Common myeloid progenitor, CD34-positive (primary cell): ENCODE measurements at places on chromosomes 5 and 9.

- no peak for DNase-seq
Measured at GRCh38 chr9:88777498-88778312, 213.6 kb upstream of the S1PR3 start.

GRCh38 chr5:56168066-56168478 lies 65.1 kb downstream of the ANKRD55 start:
- no peak for DNase-seq

DNA sequence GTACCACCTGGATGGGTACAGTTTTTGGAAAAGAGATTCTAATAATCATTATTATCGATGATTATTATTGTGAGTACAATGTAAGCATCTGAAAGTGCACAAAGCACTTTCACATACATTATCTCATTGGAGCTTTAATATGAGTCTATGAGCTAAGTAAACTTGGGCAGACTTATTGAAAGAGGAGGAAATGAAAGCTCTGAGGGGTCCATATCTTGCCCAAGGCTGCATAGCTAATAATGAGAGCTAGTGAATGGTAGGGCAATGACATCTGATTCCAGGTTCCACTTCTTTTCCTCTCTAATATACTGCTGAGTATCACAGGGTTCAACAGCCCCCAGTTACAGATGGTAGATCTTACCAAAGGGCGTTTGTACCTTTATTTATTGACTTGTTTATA lies 26.1 kb downstream of the TIMD4 start:
- DNase-seq: no peak

- no peak for DNase-seq
Measured at GRCh38 chr5:34002629-34003328, 5.1 kb downstream of the AMACR start.

- DNase-seq: no peak
Measured at GRCh38 chr9:120413121-120414048, 166.6 kb downstream of the CDK5RAP2 start.

- DNase-seq: no peak
Measured at GRCh38 chr9:84297162-84297821, 43.3 kb downstream of the SLC28A3 start.

DNA sequence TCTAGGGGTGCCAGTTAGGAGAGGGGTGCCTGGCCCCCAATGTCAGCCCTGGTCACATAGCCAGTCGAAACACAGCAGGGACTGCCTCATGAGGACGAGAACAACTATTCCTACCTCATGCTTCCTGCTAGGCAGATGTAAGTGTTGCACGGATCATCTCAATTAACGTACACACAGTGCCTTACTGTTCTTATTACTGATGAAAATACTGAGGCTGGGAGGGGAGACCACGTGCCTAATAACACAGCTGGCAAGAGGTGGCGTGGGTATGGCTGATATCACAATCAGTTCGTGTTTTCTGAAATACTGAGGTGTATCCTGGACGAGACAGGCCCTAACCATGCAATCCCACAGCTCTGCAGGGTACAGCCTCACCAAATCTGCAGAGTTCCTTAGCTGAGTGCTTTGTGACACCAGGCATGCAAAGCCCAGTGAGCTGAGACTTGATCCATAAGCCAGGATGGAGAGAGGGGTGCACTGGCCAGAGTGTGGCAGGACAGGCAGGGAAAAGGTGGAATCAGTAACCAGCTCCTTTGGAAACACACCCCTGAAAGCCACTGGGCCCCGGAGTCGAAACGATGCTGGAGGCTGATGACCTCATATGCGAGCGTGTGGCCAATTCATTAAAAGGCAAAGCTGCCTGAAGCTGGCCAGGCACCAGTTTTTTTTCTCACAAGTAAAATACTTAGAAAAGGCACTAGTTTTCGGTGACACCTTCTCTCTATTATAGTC lies 63.9 kb downstream of the PRRT1B start:
- no peak for DNase-seq

DNA sequence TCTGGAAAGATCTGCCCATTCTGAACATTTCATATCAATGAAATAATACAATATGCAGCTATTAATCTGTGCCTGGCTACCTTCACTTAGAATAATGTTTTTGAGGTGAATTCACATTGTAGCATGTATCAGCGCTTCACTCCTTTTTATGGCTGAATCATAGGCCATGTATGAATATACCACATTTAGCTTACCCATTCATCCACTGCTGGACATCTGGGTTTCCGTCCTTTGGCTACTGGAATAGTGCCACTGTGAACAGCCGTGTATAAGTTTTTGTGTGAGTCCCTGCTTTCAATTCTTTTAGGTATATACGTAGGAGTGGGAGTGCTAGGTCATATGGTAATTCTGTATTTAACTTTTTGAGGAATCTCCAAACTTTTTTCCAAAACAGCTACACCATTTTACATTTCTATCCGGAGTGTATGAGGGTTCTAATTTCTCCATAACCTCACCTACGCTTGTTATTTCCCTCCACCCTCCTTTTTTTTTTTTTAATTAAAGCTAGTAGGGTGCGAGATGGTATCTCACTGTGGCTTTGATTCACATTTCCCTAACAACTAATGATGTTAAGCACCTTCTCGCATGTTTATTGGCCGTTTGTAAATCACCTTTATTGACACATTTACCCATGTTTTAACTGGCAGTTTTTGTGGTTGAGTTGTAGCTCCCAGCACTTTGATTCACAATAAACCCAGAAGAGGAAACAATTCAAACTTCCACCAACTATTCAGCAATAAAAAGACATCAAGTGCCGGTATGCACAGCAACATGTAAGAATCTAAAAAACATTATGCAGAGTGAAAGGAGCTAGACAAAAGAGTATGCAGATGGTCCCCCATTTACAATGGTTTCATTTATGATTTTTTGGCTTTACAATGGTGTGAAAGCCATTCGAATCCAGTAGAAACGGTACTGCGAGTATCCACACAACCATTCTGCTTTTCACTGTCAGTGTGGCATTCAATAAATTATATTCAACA lies 8.1 kb downstream of the SEMA4D start:
- no peak for DNase-seq

- peak; percentile 78 for DNase-seq
Measured at GRCh38 chr5:176611435-176611834, 1.5 kb upstream of the GPRIN1 start.

DNA sequence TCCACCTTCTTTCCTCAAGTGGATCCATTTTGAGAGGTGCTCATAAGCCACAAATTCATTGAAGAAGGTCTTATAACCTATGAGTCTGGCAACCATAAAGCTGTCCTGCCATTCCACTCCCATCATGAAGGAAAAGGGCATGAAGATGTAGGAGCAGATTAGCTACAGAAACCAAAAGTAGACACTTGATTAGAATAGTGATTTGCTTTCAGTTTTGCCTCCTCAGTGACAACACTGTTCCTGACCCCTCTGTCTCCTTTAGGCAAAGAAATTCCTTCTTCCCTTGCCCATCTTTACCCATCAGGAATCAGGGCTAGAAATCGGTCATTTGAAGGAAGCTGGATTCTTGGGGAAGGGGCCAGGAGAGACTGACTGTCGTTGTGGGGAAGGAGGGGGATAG lies 55.2 kb downstream of the SLC28A3 start:
- no peak for DNase-seq

GRCh38 chr5:117072439-117072838 lies 497.8 kb upstream of the SEMA6A start:
- no peak for DNase-seq

DNA sequence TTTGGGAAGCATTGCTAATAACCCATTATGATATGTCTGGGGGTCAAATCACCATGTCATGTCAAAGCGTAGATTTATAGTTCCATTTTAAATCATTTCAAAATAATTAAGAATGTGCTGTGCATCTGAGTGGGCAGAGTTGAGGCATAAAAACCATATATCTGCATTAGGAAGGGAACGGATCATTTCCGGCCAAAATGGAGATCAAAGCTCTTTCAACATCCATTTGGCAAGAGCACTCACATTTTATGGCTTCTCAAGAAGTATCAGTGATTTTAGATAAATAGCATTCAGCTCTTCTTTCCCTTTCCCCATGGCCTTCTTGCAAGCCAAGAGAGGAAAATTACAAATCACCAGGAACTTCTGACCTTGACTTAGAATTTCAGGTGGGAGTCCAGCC lies 89.9 kb downstream of the HSPA4 start:
- DNase-seq: no peak

GRCh38 chr5:67414712-67415111 lies 218.1 kb upstream of the CD180 start:
- no peak for DNase-seq

- no peak for DNase-seq
Measured at GRCh38 chr5:138770977-138771376, 17.8 kb downstream of the CTNNA1 start.

- DNase-seq: no peak
Measured at GRCh38 chr9:30744871-30745270, 1639.6 kb upstream of the ACO1 start.

DNA sequence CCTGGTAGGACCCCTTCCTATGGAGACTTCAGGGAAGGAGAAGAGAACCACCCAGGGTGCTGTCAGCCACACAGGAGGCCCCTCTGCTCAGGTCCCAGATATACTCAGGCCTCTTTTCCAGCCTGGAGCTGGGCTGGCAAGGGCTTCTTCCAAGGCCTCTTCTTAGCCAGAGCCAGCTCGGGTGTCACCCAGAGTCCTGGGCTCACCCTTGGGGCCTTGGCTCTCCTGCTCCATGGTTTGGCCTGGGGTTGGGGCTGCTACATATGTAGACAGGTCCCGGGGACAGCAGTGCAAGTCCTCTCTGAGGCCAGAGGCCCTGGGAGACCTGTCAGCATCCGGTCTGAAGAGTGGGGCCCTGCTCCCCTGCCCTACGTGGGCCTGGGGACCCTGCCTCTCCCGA lies 22.8 kb downstream of the PAEP start:
- DNase-seq: no peak
